ENCODE measurements at places on chromosomes 6 and 20.

GRCh38 chr6:85361643-85362014, 88.3 kb upstream of the NT5E start:
- no peak for DNase-seq

GRCh38 chr6:158044525-158044888, 62.8 kb downstream of the SYNJ2 start:
- DNase-seq: no peak

DNA sequence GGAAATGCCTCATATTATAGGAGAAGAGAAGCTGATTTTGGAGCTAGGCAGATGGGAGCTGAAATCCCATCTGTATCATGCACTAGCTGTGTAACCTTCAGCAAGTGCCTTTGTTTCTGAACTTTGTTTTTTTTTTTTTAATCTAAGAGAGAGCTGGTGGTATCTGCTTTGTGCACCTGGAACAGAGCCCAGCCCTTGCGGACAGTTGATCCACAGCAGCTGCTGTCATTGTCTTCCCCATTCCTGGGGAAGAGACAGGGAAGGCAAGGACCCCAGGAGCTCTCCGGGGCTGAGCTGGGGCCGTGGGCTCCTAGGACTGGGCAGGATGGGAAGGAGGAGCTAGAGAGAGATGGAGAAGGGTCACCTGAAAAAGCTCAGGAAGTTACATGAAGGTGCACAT, 92.1 kb downstream of the SYNJ2 start:
- DNase-seq: no peak

DNA sequence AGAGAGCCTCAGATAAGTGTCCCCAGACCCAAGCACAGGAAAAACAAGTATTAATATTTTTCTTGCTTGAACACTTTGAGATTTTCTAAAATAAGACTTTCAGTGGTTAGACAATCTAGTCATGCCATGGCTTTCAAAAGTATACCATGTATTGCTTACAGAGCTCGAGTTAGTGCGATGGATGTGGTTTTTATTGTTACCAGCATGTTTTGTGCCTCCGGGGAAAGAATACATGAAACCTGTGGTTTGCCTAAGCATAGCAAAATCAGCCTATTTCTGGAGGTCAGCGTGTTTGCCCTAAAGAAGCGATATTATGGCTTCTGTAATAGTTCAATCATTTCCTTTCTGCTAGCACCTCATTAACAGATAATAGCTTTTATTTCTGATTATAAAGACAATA, 21.6 kb downstream of the RIN2 start:
- DNase-seq: no peak

GRCh38 chr6:129498950-129499842, 210.8 kb downstream of the ARHGAP18 start:
- DNase-seq: peak; percentile 70

DNA sequence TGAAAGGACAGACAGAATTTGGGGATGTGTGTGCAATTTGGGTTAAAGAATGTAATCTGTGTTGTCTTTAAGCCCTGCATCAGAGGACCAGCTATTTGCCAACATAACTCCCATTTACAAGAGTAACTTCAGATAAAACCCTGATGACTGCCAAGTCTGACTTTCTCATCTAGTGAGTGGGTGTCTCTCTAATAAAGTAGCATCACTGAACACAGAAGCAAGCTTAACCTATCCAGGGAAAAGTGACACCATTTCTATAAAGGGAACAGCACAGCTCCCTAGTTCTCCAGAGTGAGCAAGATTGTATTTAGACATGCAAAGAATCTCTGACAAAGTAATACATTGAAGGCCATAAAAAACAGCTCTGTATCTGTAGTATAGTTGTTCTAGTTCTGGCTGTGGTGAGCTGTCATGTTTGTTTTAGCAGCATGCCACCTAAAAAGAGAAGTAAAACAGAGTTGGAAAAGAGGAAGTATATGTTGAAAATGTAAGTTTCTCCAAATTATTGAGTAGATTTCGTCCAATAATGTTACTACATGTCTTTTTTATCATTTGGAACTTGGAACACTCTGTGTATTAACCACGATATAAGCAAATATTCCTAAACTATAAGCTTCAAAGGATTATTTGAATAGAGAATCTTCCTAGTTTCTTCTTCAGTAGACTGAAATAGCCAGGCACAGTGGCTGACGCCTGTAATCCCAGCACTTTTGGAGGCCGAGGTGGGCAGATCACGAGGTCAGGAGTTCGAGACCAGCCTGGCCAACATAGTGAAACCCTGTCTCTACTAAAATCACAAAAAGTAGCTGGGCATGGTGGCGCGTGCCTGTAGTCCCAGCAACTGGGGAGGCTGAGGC, 8.8 kb upstream of the PIM1 start:
- DNase-seq: no peak

- DNase-seq: no peak
Measured at GRCh38 chr6:90220273-90220672, 76.4 kb downstream of the BACH2 start.

- peak; percentile 59 for DNase-seq
Measured at GRCh38 chr6:142946924-142947713, 2.1 kb upstream of the HIVEP2 start.

DNA sequence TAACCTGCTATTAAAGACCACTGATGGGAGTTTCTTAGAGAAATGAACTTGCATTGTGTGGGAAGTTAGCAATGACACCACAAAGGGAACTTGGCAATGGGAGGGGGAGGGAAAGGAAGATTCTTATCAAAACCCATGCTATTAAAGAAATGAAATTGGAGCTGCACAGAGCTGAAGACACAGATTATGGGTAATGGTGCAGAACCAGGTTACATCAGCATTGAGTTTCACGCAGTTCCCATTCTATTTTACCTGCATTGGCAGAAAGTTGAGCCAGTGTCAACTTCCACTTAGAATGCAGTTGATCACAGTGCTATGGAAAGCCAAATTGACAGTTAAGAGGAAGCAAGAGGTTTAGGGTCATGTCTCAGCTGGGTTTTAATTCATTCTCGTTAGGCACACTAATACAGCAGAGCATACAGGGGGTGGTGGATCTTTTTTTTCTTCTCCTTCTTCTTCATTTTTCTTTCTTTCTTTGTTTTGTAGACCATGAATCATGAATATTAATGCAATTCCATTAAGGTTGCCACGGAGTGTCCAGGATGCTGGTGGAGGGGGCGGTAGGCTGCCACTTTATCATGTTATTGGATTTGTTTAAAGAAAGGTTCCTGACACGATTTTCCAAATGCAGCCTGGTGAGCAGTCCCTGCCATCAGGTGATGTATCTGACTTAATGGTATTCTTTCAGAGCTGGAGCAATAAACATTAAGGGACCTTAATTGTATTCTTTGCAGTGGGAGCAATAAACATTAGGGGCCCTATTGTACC, 1092.0 kb upstream of the MAP3K7 start:
- DNase-seq: no peak

DNA sequence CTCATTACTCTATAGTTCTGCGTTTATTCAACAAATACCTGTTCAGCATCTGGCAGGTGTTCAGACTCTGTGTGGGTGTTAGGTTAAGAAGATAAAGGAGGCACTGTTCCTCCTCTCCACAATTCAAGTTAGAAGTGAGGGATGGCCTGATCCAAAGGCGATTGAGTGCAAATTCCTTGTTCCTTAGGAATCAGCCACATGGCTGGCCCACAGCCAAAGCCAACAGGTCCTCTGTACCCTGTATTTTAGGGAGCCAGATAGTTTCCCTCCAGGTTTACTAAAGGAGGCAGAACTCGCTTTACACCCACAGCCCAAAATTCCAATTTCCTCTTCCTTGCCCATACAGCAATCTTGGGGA, 5.0 kb upstream of the CD40 start:
- DNase-seq: no peak

- no peak for DNase-seq
Measured at GRCh38 chr6:32213649-32214048, 10.2 kb downstream of the NOTCH4 start.

DNA sequence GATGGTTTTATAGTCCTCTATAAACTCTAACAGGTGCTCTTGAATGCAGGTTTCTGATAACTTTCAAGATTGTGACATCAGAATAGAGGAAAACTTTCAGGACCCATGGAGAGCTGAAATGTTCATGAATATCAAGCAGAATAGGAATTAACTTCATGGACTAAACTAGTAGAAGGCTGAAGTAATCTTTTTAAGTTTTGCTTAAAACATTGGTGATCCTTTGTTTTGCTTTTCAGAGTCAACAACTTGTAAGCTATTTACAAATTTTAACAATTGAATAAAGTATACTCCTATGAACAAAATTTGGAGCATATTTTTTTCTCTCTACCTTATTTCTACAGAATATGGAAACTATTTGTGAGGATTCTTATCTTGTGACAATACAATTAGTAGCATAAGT, 25.2 kb upstream of the GOPC start:
- DNase-seq: no peak

DNA sequence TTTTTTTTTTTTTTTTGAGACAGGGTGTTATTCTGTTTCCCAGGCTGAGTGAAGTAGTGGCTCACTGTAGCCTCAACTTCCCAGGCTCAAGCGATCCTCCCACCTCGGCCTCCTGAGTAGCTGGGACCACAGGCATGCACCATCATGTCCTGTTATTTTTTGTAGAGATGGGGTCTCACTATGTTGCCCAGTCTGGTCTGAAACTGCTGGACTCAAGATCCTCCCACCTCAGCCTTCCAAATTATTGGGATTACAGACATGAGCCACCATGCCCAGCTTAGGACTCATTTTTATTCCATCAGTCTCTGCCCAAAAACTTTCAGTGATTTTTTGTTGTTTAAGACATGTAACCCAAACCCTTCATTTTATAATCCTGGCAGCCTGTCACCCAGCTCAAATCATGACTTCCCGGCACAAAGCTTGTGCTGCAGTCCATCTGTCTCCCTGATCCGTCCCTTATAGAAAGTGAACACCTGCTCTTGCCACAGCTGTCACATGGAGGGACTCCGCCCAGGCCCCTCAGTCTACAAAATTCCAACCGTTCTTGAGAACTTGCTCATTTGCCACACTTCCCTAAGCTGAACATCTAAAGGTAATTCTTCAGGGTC, 183.9 kb upstream of the JARID2 start:
- no peak for DNase-seq

GRCh38 chr20:34355427-34355826, 7.6 kb upstream of the ITCH start:
- no peak for DNase-seq

DNA sequence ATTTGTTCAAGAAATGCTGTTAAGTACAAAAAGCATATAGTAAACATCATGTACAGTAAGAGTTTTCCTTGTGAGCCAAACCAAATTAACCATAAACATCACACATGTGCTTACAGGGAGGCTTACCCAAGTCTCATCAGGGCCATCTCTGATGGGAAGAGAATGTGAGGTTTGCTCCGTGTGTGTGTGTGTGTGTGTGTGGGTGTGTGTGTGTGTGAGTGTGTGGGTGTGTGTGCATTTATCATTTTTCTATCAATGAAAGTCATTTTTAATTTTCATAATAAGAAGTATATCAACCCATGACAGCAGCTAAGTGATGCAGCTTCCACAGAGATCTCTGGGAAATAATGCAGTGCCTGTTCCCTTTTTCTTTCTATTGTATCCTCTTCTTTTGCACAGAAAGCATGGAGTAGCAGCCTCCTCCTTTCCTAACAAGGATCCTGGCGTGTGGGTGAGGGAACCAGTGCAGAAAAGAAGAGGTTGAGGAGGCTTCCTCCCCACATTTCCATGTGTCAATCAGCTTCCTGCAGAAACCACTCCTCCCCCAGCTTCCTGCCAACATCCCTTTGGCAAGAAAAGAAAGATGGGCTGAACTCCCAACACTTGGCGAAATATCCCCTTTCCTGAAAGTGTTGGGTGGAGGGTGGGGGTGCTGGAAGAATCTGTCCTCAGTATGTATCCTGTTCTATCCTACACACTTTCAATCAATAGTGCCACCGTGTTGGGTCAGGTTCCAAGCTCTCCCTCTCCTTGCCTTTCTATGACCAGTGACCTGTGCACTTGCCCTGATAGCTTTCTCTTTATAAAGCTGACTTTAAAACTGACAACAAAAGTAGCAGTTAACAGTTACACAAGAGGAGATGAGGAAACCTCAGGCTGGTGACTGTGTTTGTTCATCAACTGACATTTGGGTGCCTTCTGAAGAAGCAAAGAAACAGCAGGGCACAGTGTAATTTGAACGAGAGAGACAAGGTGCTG, 251.8 kb upstream of the CITED2 start:
- DNase-seq: peak; percentile 30

- DNase-seq: no peak
Measured at GRCh38 chr6:147841547-147842148, 333.2 kb downstream of the SAMD5 start.

GRCh38 chr20:59246691-59247400, 53.6 kb upstream of the EDN3 start:
- no peak for DNase-seq

- no peak for DNase-seq
Measured at GRCh38 chr6:165621940-165622339, 41.1 kb downstream of the PDE10A start.

DNA sequence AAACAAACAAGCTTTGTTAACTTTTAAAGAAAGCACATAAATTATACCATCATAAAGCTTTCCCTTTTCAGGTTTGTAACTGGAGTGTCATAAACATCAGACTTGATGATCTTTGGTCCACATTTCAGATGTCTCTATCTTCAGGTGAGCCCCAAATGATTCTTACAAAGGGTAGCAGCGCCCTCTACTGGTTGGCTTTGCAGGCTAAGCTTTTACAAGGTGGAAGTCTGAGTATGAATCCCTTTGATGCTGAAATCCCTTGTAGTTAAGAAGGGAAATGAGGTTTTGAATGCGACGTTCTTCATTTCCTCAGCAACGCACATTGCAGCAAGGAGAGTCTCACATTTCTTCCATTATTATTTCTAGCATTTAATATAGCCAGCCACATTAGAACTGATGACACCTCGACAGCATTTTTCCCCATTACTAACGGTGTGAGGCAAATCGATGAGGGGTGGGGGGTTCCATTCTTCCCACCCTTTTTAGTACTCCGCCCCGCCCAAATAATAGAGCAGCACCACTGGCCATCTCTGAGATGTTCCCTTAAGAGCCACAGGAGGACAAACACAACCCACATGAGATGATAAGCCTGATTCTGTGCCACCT, 126.3 kb upstream of the NT5E start:
- peak; percentile 84 for DNase-seq

- no peak for DNase-seq
Measured at GRCh38 chr6:136408204-136408603, 118.6 kb upstream of the BCLAF1 start.

GRCh38 chr6:38209371-38210260, 390.1 kb downstream of the ZFAND3 start:
- no peak for DNase-seq

DNA sequence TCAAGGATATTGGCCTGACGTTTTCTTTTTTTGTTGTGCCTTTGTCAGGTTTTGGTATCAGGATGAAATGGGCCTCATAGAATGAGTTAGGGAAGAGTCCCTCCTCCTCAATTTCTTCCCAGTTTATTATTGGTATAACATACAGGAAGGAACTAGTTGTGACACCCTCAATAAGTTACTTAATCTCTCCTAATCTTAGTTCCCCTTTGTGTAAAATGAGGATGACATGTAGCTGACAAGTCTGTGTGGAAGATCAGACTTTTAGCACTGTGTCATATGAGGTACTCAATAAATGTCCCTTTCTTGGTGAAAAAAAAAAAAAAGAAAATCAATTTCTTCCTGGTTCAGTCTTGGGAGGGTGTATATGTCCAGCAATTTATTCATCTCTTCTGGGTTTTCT, 155.8 kb downstream of the PDE7B start:
- DNase-seq: no peak

GRCh38 chr6:161242779-161243693, 30.8 kb downstream of the AGPAT4 start:
- no peak for DNase-seq

GRCh38 chr6:30722280-30723112, 2.3 kb downstream of the TUBB start:
- peak; percentile 84 for DNase-seq
